ENCODE measurements at places on chromosomes 16 and 17. TPM values are rescaled to one million over a fixed set of nuclear protein-coding genes. Genes with fewer than 3 reads are reported as not detected.

- H3K36me3 ChIP-seq, result peaks cover 68% of the 10 kb centered on the region
- no peak for ATAC-seq
- no peaks in the 10 kb centered on the region for H3K4me1 ChIP-seq
- no peak overlapping the region for H3K4me3 ChIP-seq
- H3K27me3 ChIP-seq, result no peaks in the 10 kb centered on the region
Observed at GRCh38 chr16:88005181-88005581, 53.9 kb downstream of the BANP start.

Gene ITGAL
- total RNA-seq, result 0.94 TPM

- no peak overlapping the region for H3K4me3 ChIP-seq
- H3K27ac ChIP-seq, result no peak overlapping the region
- no peaks in the 10 kb centered on the region for H3K27me3 ChIP-seq
- no peaks in the 10 kb centered on the region for H3K4me1 ChIP-seq
- no peak for ATAC-seq
Observed at GRCh38 chr17:50364061-50364458, 8.9 kb downstream of the MRPL27 start.

GRCh38 chr16:13994239-13995106, 74.5 kb downstream of the ERCC4 start:
- no peaks in the 10 kb centered on the region for H3K27me3 ChIP-seq
- H3K4me1 ChIP-seq, result no peaks in the 10 kb centered on the region
- ATAC-seq, result no peak
- no peak overlapping the region for H3K27ac ChIP-seq
- no peaks in the 10 kb centered on the region for H3K36me3 ChIP-seq

GRCh38 chr17:33097411-33097810, 105.8 kb downstream of the SPACA3 start:
- H3K27ac ChIP-seq, result no peak overlapping the region
- H3K4me3 ChIP-seq, result no peak overlapping the region
- ATAC-seq, result no peak
- no peaks in the 10 kb centered on the region for H3K36me3 ChIP-seq
- no peaks in the 10 kb centered on the region for H3K4me1 ChIP-seq

Gene KCNJ18
- total RNA-seq, result not detected

GRCh38 chr16:84884596-84885341, 65.0 kb downstream of the CRISPLD2 start:
- no peaks in the 10 kb centered on the region for H3K36me3 ChIP-seq
- peak overlapping the region; percentile 52 for H3K27ac ChIP-seq
- H3K4me1 ChIP-seq, result peaks cover 44% of the 10 kb centered on the region
- no peak overlapping the region for H3K4me3 ChIP-seq
- H3K27me3 ChIP-seq, result no peaks in the 10 kb centered on the region

Data from gastroesophageal sphincter (tissue), 4 donors.